H9 (cell line): ENCODE measurements at places on chromosomes 4 and X.
A peak's percentile ranks its signal among the peaks of the same experiment; 100 is the strongest.

GRCh38 chr4:4868758-4869723 lies 9.6 kb downstream of the MSX1 start:
- no peak for DNase-seq

- no peak for DNase-seq
These were observed 6.4 kb downstream of the MAB21L2 start for GRCh38 chr4:150588316-150588715.

DNA sequence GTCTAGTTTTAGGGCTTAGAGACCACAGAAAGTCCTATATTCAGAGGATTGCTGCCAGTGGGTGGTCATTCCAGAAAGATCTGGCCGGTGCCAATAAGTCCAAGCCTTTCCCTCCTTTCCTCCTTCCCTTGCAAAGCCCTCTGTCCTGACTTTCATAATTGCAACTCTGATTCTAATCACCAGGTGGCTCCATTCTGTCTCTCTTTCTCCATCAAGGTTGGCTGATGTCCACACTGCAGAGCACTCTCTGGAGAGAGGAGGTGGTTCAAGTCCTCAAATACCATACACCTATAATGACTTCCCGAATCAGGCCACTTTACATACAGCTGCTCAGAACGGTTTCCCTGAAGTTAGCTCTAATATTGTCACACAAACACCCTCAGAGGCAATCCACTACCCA lies 22.4 kb upstream of the ARMCX4 start:
- DNase-seq, result peak; percentile 28

GRCh38 chr4:3192827-3193226 lies 56.1 kb upstream of the MSANTD1 start:
- DNase-seq, result no peak

- DNase-seq, result no peak
These were observed 4.2 kb downstream of the TLL1 start for GRCh38 chr4:165877286-165877685.

DNA sequence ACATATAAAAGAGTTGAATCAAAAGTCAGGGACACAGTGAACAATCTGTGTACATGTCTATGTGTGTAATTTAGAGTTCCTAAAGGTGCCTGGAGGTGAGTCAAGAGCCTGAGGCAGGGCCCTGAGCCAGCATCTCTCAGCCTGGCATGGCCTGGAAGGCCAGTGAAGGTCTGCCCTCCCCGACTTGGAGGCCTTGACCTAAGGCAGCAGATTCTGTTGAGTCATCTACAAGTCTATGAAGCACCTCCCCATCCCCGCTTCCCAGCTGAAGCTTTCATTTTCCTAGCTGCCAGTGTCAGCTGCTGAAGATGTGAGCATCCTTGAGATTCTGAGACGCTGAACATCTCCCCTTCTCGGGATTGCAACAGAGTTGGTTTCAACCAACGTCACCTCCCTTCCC lies 583.9 kb downstream of the BCOR start:
- DNase-seq, result no peak

DNA sequence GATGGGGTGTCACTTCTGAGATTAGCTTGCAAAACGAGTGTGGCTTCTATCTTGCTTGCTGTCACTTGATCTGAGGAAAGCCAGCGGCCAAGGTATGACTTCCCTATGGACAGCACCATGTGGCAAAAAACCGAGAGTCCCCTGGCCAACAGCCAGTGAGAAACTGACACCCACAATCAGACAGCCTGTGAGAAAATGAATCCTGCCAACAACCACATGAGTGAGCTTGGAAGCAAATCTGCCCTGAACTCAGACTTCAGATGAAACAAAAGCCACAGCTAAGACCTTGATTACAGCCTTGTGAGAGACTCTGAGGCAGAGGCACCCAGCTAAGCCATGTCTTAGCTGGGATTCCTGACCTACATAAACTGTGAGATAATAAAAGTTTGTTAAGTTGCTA lies 45.5 kb downstream of the PPP1R2C start:
- DNase-seq, result no peak

- DNase-seq, result no peak
These were observed 7.3 kb downstream of the GPRASP1 start for GRCh38 chrX:102658556-102658955.

- DNase-seq, result no peak
These were observed 1072.8 kb upstream of the PABPC4L start for GRCh38 chr4:135274416-135274815.

DNA sequence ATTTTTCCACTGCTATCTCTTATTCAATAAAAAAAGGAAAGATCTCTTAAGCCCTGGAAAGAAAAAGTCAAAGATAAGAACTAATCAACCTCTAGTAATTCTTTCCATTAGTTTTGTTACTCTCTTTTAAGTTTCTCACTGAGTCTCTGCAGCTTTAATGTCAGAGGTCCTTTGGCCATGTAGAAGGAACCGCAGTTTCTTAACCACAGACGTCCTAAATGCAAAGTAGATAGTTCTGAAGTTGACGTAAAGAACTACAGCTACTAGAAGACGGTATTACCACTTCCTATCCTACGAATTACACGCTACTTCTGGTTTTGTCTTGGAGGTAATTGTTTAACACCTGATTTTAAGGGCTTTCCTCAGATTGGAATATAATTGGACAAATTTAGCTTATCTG lies 325.9 kb downstream of the ANKRD50 start:
- DNase-seq, result no peak

DNA sequence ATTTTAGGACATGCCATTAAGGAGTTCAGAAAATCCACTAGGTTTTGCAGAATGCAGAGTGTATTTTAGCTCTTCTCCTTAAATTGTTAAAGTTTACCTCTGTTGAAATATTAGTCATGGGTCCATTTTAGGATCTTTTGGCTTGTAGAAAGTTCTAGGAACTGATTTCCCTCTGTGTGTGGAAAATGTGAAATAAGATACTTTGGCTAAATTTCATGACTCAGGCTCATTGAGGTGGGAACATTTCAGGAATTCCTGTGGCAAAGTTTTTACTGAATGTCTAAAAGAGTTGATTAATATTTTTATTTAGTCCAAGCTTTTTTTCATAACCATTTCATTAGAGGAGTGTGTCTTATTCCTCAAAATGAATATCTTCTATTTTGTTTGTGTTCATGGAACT lies 7.0 kb downstream of the FHIP1A start:
- DNase-seq, result no peak

GRCh38 chr4:1556541-1557220 lies 127.4 kb downstream of the FAM53A start:
- peak; percentile 74 for DNase-seq

GRCh38 chr4:13654162-13654797 lies 26.8 kb upstream of the BOD1L1 start:
- DNase-seq, result peak; percentile 90

DNA sequence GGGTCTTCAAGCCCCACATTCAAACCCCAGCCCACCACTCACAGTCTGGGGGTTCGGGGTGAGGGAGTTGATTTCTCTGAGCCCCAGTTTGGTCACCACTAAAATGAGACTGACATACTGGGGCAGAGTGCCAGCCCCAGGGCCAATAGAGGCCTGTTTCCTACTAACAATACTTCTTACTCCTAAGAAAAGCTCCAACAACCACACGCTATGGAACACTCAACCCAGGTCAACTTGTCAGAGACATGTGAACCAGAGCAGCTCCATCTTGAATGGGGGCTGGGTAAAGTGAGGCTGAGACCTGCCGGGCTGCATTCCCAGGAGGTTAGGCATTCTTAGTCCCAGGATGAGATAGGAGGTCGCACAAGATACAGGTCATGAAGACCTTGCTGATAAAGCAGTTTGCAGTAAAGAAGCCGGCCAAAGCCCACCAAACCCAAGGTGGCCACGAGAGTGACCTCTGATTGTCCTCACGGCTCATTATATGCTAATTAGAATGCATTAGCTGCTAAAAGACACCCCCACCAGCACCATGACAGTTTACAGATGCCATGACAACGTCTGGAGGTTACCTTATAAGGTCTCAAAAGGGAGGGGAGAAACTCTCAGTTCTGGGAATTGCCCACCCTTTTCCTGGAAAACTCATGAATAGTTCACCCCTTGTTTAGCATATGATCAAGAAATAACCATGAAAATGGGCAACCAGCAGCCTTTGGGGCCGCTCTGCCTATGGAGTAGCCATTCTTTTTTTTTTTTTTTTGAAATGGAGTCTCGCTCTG lies 26.6 kb upstream of the HTRA3 start:
- no peak for DNase-seq

DNA sequence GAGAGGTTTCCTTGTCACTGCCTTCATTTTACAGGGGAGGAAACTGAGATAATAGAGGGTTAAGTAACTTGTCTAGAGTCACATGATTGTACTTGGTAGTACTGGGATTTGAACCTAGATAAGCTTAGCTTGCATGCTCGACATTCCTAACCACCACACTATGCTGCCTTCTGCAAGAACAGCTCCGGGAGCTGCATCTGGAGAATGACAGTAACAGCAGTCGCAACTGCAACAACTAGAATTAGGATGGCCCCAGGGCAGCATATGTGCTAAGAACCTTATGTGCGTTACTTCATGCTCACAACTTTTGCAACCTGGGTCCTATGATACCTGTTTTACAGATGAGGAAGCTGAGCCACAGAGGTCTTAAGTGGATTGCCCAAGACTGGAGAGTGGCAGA lies 89.5 kb upstream of the LCORL start:
- DNase-seq, result no peak

GRCh38 chr4:58658701-58659100 lies 1548.5 kb upstream of the IGFBP7 start:
- no peak for DNase-seq

DNA sequence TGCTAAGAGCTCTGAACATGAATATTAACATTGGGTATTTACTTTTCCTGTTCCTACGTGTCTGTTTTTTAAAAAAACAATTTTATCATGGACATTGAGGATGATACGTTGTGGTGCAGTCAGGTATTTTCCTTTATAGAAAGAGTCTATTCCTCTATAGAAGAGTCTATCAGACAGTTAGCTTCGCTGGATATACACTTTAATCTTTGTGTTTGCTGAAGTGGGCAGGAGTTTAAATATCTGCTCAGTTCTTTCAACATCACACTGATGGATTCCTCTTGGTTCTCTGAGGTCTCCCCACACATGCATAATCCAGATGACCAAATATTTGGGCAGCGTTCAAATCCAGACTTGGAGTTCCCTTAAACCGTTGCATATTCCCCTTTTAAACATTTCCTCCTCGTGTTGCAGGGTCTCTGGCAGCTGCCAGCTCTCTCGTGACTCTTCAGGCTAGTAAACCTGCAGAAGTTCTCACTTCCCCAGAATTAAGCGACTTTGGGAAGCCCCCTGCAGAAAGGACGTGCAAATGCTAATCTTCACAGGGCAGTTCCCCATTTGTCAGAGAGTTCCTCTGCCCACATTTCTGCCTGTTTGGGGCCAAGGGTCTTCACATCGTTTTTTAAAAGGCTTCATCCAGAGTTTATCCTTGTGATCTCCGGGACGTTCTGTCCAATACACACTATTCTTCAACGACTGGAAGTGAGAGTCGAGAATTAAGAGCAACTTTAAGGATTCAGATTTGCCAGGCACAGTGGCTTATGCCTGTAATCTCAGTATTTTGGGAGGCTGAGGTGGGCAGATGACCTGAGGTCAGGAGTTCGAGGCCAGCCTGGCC lies 20.5 kb upstream of the DHRSX start:
- DNase-seq, result no peak

GRCh38 chr4:185600801-185601434 lies 65.6 kb upstream of the PDLIM3 start:
- no peak for DNase-seq

DNA sequence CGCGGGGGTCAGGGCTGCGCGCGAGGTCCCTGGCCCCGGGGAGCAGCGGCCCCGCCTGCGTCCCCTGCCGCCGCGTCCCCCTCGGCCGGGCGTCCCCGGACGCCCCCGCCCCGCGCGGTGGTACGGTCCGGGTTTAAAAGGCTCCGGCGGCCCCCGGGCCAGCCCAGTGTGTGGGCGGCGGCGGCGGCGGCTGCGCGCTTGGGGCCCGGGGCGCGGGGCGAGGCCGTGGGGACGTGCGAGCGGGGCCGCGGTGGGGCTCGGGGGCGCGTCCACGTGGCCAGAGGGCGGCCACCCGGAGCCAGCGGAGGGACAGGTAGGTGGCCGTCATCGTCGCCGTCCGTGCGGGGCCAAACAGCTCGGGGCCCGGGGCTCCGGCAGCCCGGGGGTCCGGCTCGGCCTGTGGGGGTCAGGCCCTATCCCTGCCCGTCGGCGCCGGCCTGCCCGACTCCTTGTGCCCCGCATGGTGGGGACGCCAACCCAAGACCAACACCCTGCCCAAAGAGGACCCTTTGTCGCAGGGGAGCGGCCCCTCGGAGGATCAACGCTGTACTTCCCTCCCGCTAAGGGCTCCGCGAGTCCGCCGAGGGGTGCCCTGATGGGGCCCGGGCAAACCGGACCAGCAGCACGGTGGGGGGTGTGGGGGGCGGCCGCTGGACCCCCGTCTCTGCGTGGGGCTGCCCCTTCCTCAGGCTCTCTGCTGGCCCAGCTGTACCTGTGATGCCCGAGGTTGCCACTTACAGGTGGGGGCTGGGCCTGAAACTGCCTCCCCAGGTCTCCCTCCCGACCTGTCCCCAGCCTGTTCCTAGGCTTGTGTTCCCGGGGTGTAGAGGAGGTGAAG lies at the start of gene PLXNA3:
TSS of gene PLXNA3 (plus strand) at position 166 of the 838 bp plus-strand sequence. CDS start 1,903 bp downstream, outside the sequence.
- DNase-seq, result no peak

- DNase-seq, result no peak
These were observed 81.2 kb downstream of the ABLIM2 start for GRCh38 chr4:8077181-8078108.

DNA sequence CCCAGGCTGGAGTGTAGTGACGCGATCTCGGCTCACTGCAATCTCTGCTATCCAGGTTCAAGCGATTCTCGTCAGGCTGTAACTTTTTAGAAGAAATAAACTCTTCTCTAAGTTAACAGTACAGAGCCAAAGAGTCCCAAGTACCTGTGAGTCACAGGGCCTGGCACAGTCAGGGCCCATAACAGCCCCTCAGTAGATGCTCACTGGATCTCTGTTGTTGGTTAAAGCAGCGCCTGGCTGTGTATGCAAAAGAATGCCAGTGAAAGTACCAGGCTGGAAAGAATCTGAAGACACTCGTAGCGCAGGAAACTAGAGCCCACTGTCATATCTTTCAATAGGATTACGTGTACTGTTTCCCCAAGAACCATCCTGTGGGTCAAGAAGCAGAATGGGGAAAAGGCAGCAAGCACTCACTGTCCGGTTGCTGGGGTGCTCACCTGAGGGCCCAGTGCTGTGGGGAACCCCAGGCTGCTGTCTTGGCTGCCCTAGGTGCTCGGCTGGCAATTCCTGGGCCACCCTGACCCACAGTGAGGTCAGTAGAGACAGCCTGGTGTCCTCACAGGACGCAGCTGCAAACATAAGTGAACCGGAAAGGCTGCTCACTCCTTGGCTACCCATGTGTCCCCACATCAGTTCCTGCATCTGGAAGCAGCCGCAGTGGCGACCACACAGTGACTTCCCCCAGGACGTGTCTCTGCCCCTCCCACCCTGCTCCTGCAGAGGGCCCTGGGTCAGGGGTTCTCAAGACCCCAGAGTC lies 3.1 kb upstream of the SLBP start:
- DNase-seq, result peak; percentile 26

- no peak for DNase-seq
These were observed 13.4 kb downstream of the CTBP1 start for GRCh38 chr4:1235381-1236102.
